CMK (cell line): ENCODE measurements at places on chromosomes 11 and 22.
A peak's percentile ranks its signal among the peaks of the same experiment; 100 is the strongest.

DNA sequence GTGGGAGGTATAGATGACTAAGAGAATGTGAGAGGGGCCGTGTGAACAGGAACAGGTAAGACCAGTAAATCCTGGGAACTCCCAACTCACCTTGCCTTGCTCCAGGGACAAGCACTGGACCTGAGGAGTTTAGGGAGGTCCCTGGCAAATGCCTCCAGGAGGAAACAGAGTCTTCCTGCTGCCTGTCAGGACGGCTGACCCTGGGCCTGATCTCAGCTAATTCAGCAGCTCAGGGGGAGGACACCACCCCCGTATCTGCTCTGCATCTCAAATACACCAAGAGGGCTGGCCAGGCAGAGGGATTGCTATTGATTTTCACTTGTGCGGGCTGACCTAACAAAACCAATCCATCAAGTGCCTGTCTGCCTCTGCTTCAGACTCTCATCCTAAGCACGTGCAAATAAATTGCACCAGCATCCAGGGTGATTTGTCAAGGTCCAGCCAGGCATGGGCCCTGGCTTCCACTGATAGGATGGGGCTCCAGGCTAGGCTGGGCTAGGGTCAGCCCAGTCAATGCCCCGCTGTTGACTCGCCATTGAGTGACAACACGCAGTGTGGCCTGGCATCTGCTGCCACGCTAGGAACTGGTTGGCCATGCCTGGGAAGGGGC is 20.3 kb downstream of the UQCR10 start:
- DNase-seq: no peak

GRCh38 chr11:96168623-96169022 is 174.4 kb downstream of the MAML2 start:
- DNase-seq: no peak

DNA sequence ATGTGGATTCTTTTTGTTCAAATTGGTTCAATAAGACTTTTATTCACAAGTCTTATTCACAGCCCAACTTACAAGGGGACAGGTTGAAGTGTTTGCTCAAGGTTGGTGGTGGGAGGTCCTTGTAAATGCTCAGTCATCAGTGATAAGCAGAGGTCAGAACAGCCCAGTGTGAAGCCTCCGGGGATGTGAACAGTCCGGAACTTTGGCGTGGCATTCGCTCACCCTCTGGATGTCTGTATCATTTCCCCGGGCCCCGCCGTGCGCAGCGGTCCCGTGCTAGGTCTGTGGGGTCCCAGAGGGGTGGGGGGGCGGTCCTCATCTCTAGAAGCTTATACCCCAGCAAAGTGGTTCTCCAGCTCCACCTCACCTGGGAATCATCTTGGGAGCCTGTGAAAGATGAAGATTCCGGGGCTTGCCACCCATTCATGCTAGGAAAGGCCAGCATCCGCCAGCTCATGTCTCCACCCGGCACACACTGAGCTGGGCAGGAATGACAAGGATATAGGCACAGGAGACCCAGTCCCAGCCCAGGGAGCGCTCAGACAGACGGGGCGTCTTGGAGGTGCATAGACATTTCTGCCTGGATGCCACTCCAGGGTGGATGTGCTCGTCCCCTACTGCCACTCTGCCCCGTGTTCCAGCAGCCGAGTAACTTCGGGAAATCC is 327.5 kb downstream of the TBC1D22A start:
- no peak for DNase-seq

- DNase-seq: no peak
These were observed 19.4 kb downstream of the SYTL2 start for GRCh38 chr11:85791409-85791990.

GRCh38 chr11:134932761-134933160 is 520.7 kb upstream of the B3GAT1 start:
- DNase-seq: no peak

- no peak for DNase-seq
These were observed 30.1 kb upstream of the OAF start for GRCh38 chr11:120180551-120181232.

GRCh38 chr11:106409222-106409621 is 331.8 kb downstream of the AASDHPPT start:
- no peak for DNase-seq

GRCh38 chr11:1740786-1741530 is 9.4 kb downstream of the IFITM10 start:
- no peak for DNase-seq

DNA sequence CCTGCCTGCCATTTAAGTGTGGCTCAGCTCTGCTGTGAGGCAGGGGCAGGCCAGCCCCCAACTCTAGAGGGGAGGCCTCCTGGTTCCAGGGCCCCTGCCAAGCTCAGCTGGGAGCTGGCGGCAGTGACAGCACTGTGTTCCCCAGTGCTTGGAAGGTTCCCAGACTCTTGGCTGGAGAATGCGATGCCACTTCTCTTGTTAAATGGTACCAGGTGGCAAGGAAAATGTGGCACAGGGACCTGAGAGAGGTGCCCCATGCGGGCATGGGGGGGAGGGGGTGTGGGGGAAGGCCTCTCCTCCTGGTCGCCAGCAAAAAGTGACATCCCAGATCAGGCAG is 8.4 kb upstream of the TNFRSF13C start:
- DNase-seq: no peak

DNA sequence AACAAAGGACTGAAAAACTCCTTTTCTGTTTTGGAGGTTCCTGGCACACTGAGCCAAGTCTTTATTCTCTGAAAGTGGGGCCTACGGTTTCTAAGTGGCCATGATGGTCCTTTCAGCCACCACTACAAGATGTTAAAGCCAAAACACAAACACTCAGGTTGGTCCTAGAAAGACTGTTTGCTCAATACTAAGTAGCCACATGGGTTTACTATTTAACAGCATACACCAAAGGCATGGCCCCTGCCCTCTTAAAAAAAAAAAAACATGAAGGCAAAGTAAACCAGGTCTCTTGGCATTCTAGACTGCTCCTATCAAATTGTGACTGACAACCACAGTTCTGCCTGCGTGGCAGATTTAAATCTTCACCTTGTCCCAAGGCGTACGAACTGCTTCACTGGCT is 123.6 kb upstream of the BID start:
- DNase-seq: no peak

GRCh38 chr11:12909879-12910278 is 99.2 kb upstream of the RASSF10 start:
- no peak for DNase-seq

- DNase-seq: no peak
These were observed 97.2 kb upstream of the BLID start for GRCh38 chr11:122213171-122213570.

DNA sequence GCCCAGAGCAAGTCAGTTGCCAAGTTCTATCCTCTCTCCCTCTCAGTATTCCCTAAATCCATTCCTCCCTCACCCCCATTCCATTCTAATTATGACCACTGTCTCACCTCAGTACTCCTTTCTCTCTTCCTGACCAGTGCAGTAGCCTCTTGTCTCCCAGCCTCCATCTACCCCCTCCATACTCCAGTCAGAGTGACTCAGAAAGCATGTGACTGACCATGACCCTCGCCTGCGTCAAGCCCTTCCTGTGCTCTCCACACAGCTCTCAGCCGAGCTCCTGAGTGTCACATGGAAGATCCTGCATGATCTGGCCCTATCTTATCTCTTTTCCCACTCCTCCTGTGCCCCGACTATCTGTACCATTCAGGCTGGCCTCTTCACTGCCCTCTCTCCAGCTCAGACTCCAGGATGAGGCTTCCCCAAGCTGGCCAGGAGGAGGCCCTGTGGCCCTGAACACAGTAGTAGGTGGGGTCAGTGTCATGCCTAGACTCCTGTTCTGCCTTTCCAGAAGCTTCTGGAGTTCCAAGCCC is 42.6 kb downstream of the NEU3 start:
- peak; percentile 81 for DNase-seq

- no peak for DNase-seq
These were observed 1.9 kb upstream of the MOGAT2 start for GRCh38 chr11:75715688-75716087.

- DNase-seq: no peak
These were observed 68.1 kb downstream of the MPPED1 start for GRCh38 chr22:43479962-43480361.

GRCh38 chr22:46043816-46044620 is 67.1 kb upstream of the WNT7B start:
- DNase-seq: no peak

DNA sequence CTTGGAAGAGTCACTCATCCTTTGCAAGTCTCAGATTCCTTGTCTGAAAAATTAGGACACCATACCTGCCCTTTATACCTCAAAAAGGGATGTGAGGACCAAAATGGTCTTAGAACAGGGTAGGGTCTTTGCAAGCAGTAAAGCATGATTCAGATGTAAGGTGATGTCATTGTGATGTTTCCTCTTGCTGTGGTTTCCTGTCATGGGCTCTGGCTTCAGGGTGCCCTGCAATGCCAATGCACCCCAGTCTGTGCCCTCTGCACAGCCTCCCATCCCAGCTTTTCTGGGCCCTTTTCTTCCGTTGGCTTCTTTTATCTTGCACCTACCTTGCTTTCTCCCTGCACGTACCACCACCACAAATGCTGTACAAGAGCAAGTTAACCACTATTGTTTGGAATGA is 87.8 kb upstream of the NNMT start:
- no peak for DNase-seq
